ENCODE measurements at places on chromosomes 11 and 22. TPM values are rescaled to one million over a fixed set of nuclear protein-coding genes. Genes with fewer than 3 reads are reported as not detected.

GRCh38 chr11:1909524-1909923 lies 10.0 kb upstream of the TNNT3 start:
- no peak overlapping the region for H3K27ac ChIP-seq
- H3K27me3 ChIP-seq: no peaks in the 10 kb centered on the region
- no peak overlapping the region for H3K4me3 ChIP-seq
- no peak for DNase-seq
- H3K4me1 ChIP-seq: no peaks in the 10 kb centered on the region

DNA sequence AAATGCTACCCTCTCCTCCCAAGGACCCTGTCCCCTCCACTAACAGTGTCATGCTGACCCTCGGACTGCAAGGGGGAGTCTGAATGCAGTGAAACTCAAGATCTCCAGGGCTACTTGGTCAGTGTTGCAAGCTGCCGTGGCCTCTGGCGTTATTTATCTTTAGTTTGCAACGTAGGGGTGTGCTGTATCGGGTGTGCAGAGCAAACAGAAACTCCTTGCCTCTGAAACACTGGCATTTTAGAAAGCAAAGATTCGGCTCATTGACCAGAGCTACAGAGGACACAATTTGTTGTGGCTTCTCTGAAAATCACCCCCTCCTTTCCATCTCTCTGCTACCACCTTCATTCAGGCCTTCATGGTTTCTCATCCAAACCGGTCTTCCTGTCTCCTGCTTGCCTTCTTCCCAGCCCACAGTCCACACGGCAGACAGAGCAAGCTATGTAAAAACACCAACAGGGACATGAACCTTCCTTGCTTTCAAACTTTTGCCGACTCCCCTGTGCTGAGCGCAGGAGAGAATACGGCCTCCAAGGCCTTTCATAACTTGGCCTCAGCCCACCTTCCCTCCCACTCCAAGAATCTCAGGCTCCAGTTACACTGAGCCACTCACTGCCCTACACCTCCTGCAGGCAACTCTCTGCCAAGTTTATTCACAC lies 14.9 kb downstream of the FZD4 start:
- DNase-seq: no peak
- no peak overlapping the region for H3K4me3 ChIP-seq
- no peaks in the 10 kb centered on the region for H3K27me3 ChIP-seq
- no peak overlapping the region for H3K27ac ChIP-seq
- no peaks in the 10 kb centered on the region for H3K36me3 ChIP-seq

The RASL10A gene
- 0.30 TPM for total RNA-seq

The C11orf71 gene
- 6.1 TPM for total RNA-seq

The PNPLA5 gene
- total RNA-seq: not detected

DNA sequence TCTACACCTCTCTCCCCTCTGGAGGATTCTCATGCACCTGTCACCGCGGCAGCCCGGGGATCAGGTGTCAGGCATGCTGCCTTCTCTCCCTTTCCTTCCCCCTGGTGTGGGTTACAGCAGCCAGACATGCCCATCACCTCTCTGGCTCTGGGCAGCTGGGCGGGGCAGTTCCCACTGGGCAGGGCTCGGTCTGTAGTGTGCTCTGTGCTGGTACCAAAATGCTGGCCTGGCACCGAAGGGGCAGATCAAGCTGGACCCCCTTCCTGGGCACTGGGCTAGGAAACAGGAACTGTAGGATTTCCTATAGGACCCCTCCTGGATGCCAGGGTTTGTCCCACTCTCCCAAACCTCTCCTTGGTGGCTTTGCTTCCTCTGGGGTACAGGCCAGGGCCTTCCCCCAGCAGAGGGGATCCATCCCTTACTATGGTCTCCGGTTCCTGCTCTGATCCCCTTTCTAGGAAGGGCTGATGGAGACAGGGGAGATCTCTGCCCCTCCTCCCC lies 821 bp downstream of the GAL3ST1 start:
- peaks cover 27% of the 10 kb centered on the region for H3K36me3 ChIP-seq
- H3K27me3 ChIP-seq: peaks cover 4% of the 10 kb centered on the region
- H3K4me3 ChIP-seq: no peak overlapping the region
- H3K27ac ChIP-seq: no peak overlapping the region
- DNase-seq: no peak
- H3K4me1 ChIP-seq: peaks cover 10% of the 10 kb centered on the region

- H3K4me1 ChIP-seq: peaks cover 19% of the 10 kb centered on the region
- H3K27ac ChIP-seq: no peak overlapping the region
- DNase-seq: no peak
- H3K36me3 ChIP-seq: no peaks in the 10 kb centered on the region
Measured at GRCh38 chr22:48103126-48103875, 1340.9 kb downstream of the TBC1D22A start.

DNA sequence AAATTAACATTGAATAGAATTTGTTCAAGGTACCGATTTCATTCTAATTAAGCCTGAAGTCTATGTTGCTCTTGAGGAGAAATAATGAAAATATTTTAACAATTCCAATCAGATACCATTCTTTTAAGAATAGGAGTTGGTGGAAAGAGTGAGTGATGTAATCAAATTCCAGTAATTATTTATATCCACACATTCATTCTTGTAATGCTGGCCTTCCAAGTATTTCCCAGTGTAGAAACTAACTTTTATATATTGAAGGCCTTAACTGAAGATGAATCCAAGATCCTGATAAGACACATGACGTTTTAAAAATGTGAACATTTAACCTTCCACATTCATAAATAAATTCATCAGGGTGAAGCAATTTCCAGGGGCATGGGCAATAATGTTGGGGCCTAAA lies 36.6 kb upstream of the PAX6 start:
- H3K27ac ChIP-seq: no peak overlapping the region
- no peak overlapping the region for H3K4me3 ChIP-seq
- peaks cover 16% of the 10 kb centered on the region for H3K27me3 ChIP-seq
- DNase-seq: no peak
- no peaks in the 10 kb centered on the region for H3K36me3 ChIP-seq

DNA sequence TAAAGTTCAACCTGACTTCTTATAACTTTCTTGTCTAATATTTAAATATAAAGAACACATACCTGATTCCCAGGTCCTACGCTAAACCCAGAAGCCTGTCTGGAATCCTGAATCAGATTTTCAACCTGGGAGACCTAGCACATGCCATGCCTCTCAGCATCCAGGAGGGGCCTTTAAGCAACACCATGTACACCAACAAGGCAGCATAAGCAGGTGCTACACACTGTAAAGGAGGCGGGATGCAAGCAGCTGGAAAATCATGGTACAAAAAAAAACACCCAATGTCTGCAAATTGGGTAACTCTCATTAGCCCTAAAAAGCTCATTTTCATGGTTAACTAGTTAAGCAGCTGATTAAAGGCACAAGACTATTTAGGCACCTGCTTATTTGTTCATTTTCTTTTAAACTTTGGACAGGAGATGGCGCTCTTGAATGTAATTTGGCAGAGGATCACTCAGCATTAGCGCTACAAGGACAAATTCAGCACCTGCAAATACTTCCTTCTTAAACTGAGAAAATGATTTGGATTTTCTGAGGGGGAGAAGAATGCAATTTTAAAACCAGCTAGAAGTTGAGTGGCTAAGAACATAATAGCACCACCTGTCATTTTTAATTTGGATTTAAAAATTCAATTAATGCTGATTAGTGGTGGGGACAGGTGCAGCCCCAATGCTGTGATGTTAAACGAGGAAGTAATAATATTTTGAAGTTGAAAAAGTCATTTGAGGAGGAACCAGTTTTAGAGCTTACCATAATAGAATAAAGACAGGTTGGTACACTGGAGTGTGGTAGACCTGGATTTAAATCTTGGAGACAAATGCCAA lies 104.0 kb downstream of the FAR1 start:
- no peaks in the 10 kb centered on the region for H3K4me1 ChIP-seq
- H3K27ac ChIP-seq: no peak overlapping the region
- peak; percentile 49 for DNase-seq
- H3K27me3 ChIP-seq: no peaks in the 10 kb centered on the region
- no peaks in the 10 kb centered on the region for H3K36me3 ChIP-seq
- H3K4me3 ChIP-seq: no peak overlapping the region

The SCGB1C1 gene
- not detected for total RNA-seq

GRCh38 chr11:77726524-77726923 lies 88.9 kb upstream of the CLNS1A start:
- no peak for DNase-seq
- H3K36me3 ChIP-seq: peaks cover 40% of the 10 kb centered on the region
- H3K27me3 ChIP-seq: no peaks in the 10 kb centered on the region
- H3K27ac ChIP-seq: no peak overlapping the region
- H3K4me1 ChIP-seq: no peaks in the 10 kb centered on the region

The APOA5 gene
- total RNA-seq: not detected

GRCh38 chr22:42994917-42995562 lies 19.9 kb downstream of the PACSIN2 start:
- no peak for DNase-seq
- H3K4me3 ChIP-seq: no peak overlapping the region
- no peak overlapping the region for H3K27ac ChIP-seq
- H3K36me3 ChIP-seq: peaks cover 5% of the 10 kb centered on the region
- peaks cover 24% of the 10 kb centered on the region for H3K4me1 ChIP-seq

DNA sequence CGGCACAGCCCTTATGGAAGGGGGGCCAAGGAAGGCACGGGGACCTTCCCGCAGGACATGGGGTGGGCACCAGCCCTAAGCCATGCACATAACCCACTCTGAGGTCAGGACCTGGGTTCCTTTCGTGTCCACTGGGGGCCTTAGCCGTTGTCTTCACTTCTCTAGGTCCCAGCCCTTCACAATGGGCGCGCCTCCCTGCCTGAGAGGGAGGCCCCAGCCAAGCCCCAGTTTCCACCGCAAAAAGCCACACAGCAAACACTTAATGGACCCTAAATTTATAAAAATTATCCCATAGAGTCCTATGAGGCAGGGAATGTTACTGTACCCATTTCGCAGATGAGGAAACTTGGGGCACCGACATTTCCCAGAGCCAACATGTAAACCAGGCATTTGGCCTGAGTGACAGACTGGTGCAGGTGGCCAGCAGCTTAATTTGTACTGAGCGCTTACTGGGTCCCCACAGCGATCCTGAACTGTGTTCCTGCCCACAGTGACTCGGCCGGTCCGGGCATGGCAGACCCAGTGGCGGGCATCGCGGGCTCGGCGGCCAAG lies 1.2 kb downstream of the GAS2L1 start:
- H3K4me3 ChIP-seq: no peak overlapping the region
- no peaks in the 10 kb centered on the region for H3K36me3 ChIP-seq
- no peak for DNase-seq

The GP1BB gene
- total RNA-seq: 0.22 TPM

The TTC9C gene
- 7.0 TPM for total RNA-seq

The CASP5 gene
- total RNA-seq: not detected

DNA sequence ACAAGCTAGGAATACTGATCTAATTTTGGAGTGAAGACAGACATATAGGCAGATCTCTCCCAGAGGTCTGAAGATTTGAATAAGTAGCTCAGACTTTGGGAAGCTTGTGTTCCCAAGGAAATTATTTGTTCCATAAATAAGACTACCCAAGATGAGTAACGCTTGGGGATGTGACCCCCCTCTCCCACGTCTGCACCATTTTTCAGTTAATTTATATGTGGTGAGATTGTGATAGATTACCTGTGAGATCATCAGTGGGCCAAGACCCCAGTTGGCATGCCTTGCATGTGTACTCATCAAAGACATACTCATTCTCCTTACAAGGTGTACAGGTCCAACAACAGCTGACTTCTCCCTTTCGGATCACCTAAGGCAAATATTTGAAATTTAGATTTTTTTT lies 252.8 kb upstream of the CTSC start:
- no peaks in the 10 kb centered on the region for H3K27me3 ChIP-seq
- H3K4me3 ChIP-seq: no peak overlapping the region
- H3K27ac ChIP-seq: no peak overlapping the region
- no peaks in the 10 kb centered on the region for H3K36me3 ChIP-seq

The OR52N4 gene
- 0.96 TPM for total RNA-seq

The CDHR5 gene
- total RNA-seq: not detected
